ENCODE measurements at places on chromosomes 7 and 10.

GRCh38 chr10:71293446-71294084 is 25.5 kb upstream of the SLC29A3 start:
- peak; percentile 36 for DNase-seq
- H3K4me1 ChIP-seq, result no peaks in the 10 kb centered on the region
- H3K27me3 ChIP-seq, result no peaks in the 10 kb centered on the region
- peaks cover 6% of the 10 kb centered on the region for H3K36me3 ChIP-seq

GRCh38 chr7:23469961-23470250 is 385 bp downstream of the IGF2BP3 start:
- H3K36me3 ChIP-seq, result no peaks in the 10 kb centered on the region
- H3K4me3 ChIP-seq, result peak overlapping the region; percentile 58
- H3K4me1 ChIP-seq, result peaks cover 22% of the 10 kb centered on the region
- no peak overlapping the region for H3K27ac ChIP-seq
- no peak for DNase-seq

- no peak overlapping the region for H3K4me3 ChIP-seq
- no peaks in the 10 kb centered on the region for H3K4me1 ChIP-seq
- no peak overlapping the region for H3K27ac ChIP-seq
- DNase-seq, result no peak
Measured at GRCh38 chr7:104089612-104090011, 100.2 kb upstream of the RELN start.

DNA sequence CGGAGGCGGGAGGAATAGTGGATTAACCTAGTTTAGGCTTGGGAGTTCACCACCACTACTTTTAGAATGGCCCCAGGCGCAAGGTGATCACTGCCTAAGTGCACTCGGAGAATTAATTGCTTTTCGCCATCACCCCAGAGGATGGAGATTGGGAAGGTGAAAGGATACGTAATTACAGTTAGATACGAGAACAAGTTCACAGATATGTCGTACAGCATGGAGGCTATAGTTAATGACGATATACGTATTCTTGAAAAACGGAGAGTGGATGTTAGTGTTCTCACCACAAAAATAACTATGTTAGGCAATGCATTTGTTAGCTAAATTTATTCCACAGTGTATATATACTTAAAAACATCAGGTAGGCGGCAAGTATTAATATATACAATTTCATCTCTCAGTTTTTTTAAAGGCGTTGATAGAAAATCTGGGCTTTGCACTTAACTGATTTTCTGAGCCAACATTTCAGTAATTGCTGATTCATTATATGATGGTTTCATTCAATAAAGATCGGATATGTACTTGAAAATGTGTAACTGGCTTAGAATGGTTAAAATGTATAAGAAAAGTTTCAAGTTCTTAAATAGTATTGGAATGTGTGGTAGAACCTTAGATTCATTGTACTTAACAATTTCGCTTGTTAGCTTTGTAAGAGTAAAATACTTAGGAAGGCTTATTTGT is 683 bp downstream of the CDC123 start:
- H3K36me3 ChIP-seq, result peaks cover 3% of the 10 kb centered on the region
- DNase-seq, result no peak
- H3K27me3 ChIP-seq, result no peaks in the 10 kb centered on the region
- peak overlapping the region; percentile 97 for H3K27ac ChIP-seq
- peak overlapping the region; percentile 98 for H3K4me3 ChIP-seq

DNA sequence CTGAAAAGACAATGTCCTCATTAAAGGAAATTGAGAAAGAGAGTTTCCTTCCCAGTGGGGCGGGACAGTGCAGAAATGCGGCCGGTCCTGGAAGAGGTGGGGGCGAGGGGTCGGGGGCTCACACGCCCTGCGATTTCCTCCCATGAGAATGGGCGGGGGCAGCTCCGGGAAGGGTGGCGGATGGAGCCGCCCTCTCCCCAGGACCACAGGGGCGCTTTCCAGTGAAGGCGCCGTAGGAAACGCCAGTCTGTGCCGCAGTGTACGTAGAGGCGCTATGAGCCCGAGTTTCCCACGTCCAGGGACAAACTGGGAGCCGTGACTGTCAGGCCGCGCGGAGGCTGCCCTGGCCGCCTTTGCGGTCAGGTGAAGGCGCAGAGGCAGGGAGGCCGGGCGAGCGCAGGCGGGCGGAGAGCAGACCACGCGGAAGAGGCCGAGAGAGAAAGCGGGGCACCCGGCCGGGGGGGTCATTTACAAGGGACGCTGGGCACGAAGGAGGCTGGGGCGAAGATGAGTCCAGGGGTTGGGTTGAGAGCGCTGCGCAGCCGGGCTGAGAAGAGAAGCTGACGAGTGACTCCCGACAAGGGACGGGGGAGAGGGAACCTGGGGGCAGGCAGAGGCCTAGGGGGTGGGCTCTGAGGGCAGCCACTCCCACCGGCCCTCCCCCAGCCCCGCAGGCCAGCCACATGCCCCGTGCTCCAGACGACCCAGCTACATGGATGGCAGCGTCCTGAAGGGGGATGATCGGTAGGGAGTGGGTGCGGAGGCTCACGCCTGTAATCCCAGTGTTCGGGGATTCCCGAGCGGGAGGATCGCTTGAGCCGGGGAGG is 45.0 kb downstream of the ALOX5 start:
- H3K4me3 ChIP-seq, result peak overlapping the region; percentile 65
- no peaks in the 10 kb centered on the region for H3K36me3 ChIP-seq
- peaks cover 5% of the 10 kb centered on the region for H3K27me3 ChIP-seq
- peak; percentile 83 for DNase-seq
- peak overlapping the region; percentile 43 for H3K27ac ChIP-seq

DNA sequence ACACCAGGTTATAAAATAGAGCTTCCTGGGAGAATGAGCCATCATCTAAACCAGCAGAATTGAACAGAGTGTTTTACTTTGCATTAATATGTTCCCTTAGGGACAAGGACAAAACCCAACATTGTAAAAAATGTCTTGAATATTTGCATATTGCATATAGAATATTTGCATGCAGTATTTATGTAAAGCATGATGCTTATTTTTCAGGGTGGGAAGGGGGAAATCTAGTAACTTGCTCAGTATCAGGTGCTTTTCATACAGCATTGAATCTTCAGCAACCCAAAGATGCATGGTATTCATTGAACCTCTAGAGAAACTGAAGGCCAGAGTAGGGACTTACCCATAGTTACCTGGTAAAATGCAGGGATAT is 409.2 kb upstream of the ZMIZ1 start:
- no peaks in the 10 kb centered on the region for H3K27me3 ChIP-seq
- no peaks in the 10 kb centered on the region for H3K4me1 ChIP-seq
- H3K4me3 ChIP-seq, result no peak overlapping the region
- H3K36me3 ChIP-seq, result no peaks in the 10 kb centered on the region
- H3K27ac ChIP-seq, result no peak overlapping the region

DNA sequence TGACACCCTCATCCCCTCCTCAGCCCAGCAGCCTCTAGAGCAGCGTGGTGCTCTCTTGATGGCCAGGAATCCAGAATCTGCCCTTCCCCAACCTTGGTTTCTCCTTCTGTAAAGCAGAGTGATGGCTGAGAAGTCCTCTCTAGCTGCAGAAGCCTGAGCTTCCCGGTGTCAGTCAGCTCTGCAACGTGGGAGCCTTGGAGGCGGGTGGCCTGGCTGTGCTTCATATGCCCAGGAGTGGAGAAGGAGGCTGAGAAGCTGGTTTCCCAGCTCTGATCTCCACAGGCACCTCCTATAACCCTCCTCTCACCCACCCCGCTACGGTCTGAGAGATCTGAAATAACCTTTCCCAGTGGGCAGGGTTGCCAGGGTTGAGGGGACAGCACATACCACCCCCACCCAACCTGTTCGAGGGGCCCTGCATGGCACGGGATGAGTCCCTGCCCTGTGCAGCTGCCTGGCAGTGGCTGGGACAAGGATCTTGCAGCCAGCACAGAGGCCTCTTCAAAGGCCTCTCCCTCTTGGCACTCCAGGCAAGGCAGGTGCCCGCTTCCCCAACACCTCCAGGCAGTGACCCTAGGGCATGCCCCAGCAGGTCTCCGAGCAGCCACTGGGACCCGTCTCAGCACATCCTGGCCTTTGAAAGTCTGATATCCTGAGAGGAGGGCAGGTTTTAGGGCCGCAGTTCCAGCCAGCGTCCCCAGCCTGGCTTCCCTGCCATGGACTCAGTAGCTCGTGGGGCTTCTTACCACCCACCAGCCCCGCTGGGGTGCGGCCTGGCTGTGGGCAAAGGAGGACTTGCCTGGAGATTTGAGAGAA is 18.3 kb upstream of the SLC29A3 start:
- H3K27me3 ChIP-seq, result no peaks in the 10 kb centered on the region
- H3K27ac ChIP-seq, result no peak overlapping the region
- peak; percentile 9 for DNase-seq
- no peaks in the 10 kb centered on the region for H3K36me3 ChIP-seq

- no peaks in the 10 kb centered on the region for H3K36me3 ChIP-seq
- H3K4me3 ChIP-seq, result no peak overlapping the region
- DNase-seq, result no peak
- H3K27ac ChIP-seq, result no peak overlapping the region
Measured at GRCh38 chr10:114815791-114816190, 5.8 kb upstream of the FHIP2A start.

DNA sequence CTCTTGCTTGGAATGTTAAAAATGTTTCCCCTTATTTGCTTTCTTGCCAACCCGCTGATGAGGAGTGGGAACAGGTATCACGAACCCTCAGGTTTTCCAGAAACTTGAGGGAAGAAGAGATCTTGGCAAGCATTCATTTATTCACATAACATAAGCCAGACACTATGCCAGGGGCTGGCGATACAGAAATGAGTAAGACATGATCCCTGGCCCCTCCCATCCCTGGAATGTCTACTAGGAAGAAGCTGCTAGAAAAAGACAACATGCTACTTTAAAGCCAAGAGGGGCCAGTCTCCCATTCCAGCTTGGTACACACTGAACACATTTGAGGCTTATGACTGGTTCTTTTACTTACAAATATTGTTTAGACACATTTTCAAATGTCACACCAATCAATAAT is 26.4 kb downstream of the SLC35B4 start:
- DNase-seq, result no peak
- no peaks in the 10 kb centered on the region for H3K27me3 ChIP-seq
- H3K4me3 ChIP-seq, result no peak overlapping the region
- H3K36me3 ChIP-seq, result peaks cover 34% of the 10 kb centered on the region

DNA sequence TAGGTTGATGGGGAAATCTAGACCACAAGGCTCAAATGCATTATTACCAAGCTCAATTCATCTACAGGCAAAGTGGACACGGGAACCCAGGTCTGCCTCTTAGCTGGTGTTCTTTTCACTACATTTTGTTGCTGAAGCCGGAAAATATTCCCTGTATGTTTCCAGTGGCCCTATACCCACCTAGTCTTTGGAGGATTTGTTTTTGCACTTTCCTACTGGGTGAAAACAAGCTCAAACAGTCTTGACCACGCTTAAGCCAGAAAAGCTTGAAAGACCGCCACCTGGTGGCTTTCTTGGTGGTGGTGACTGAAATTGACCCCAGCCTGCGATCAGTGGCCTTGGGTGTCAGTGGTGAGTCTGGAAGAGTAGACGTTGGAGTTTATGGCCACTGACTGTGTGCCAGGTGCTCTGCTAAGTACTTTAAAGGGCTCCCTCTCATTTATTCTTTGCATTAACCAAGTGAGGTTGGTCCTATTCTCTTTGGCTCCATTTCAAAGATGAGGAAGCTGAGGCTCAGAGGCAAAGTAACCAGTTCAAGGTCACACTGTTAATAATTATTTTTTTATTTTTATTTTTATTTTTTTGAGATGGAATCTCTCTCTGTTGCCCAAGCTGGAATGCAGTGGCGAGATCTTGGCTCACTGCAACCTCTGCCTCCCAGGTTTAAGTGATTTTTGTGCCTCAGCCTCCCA is 11.1 kb upstream of the CRTAC1 start:
- H3K27ac ChIP-seq, result no peak overlapping the region
- no peaks in the 10 kb centered on the region for H3K36me3 ChIP-seq
- no peak overlapping the region for H3K4me3 ChIP-seq
- peak; percentile 46 for DNase-seq
- no peaks in the 10 kb centered on the region for H3K27me3 ChIP-seq

DNA sequence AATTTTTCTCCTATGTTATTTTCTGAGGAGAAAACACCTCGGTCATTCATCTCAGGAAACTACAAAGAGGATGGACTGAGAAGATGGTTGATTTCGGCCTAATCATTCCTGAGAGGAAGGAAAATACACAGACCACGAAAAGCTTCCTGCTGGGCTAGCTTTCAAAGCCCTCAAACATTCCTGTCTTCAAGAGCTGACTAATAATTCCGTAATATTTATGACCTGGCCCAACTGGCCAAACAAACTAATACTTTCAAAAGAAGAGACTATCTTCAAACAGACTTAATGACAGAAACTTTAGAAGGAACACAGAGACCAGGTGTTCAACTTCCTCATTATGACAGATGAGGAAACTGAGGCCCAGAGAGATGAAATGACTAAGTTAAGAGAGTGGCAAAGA is 215.1 kb upstream of the FRMD4A start:
- H3K36me3 ChIP-seq, result no peaks in the 10 kb centered on the region
- H3K4me1 ChIP-seq, result no peaks in the 10 kb centered on the region
- H3K4me3 ChIP-seq, result no peak overlapping the region
- DNase-seq, result no peak
- H3K27me3 ChIP-seq, result no peaks in the 10 kb centered on the region

GRCh38 chr7:156096771-156097538 is 284.7 kb upstream of the SHH start:
- DNase-seq, result no peak
- H3K27me3 ChIP-seq, result peaks cover 1% of the 10 kb centered on the region
- no peak overlapping the region for H3K27ac ChIP-seq
- no peaks in the 10 kb centered on the region for H3K4me1 ChIP-seq
- no peak overlapping the region for H3K4me3 ChIP-seq
- no peaks in the 10 kb centered on the region for H3K36me3 ChIP-seq

- no peaks in the 10 kb centered on the region for H3K27me3 ChIP-seq
- no peaks in the 10 kb centered on the region for H3K36me3 ChIP-seq
- no peak overlapping the region for H3K4me3 ChIP-seq
- peaks cover 13% of the 10 kb centered on the region for H3K4me1 ChIP-seq
- DNase-seq, result no peak
Measured at GRCh38 chr7:90599038-90599437, 2.9 kb downstream of the CDK14 start.

DNA sequence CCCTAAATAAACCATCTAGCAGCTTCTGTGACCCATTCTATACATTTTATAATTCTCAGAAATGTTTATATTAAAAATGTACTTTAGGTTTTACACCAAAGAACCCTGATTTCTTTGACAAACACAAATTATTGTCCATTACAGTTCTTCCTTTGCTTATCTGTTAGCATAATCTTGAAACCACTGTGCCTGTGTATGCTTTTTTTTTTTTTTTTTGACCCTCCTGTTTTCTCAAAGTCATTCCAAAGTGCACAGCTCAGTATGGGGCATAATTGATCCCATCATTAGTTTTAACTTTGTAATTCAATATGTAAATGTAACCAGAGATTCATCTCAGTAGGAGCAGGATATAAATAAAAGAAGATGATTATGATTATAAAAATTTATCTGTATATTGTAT is 229.3 kb downstream of the DGKB start:
- no peaks in the 10 kb centered on the region for H3K27me3 ChIP-seq
- no peaks in the 10 kb centered on the region for H3K4me1 ChIP-seq
- H3K4me3 ChIP-seq, result no peak overlapping the region
- no peak overlapping the region for H3K27ac ChIP-seq

GRCh38 chr7:134892963-134893362 is 93.3 kb upstream of the AGBL3 start:
- peaks cover 10% of the 10 kb centered on the region for H3K4me1 ChIP-seq
- DNase-seq, result no peak
- H3K27ac ChIP-seq, result no peak overlapping the region
- H3K27me3 ChIP-seq, result no peaks in the 10 kb centered on the region
- H3K4me3 ChIP-seq, result peak overlapping the region; percentile 70
